Neural crest cell (in vitro differentiated cells): ENCODE measurements at places on chromosomes 7 and 10.

- peak overlapping the region; percentile 99 for H3K4me3 ChIP-seq
- no peaks in the 10 kb centered on the region for H3K27me3 ChIP-seq
- no peaks in the 10 kb centered on the region for H3K36me3 ChIP-seq
- no peak overlapping the region for H3K27ac ChIP-seq
- DNase-seq = no peak
Observed at GRCh38 chr10:69125554-69125953, 1.6 kb downstream of the VPS26A start.

DNA sequence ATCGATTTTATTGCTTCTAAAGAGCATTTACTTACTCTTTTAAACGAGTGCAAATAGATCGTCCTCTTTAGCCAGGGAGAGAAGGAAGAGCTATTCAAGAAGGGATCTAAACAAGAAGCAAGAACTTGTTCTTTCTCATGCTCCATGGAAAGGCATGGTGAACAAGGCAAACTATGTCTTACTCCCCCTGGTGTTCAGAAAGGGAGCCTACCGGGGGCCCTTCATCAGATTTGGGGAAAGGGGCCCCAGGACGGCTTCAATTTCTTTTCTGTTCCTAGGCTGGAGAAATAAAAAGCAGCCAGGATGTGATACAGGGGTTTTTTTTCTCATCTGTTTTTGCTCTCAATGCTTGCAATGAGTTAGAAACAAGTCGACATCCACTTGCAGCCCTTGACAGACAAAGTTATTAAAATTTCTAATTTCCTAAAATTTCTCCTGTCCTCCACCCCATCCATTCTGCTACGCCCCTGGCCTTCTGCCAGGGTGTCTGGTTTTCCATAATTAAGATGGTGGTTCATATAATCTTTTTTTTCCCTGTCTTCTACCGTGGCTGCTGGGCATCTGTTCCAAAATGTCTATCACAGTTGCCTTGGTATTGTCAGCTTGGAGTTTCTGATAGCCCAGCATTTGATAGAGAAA lies 214.4 kb downstream of the CREB5 start:
- H3K4me3 ChIP-seq = no peak overlapping the region
- H3K27me3 ChIP-seq = no peaks in the 10 kb centered on the region
- H3K36me3 ChIP-seq = no peaks in the 10 kb centered on the region
- peak; percentile 29 for DNase-seq
- H3K4me1 ChIP-seq = no peaks in the 10 kb centered on the region

DNA sequence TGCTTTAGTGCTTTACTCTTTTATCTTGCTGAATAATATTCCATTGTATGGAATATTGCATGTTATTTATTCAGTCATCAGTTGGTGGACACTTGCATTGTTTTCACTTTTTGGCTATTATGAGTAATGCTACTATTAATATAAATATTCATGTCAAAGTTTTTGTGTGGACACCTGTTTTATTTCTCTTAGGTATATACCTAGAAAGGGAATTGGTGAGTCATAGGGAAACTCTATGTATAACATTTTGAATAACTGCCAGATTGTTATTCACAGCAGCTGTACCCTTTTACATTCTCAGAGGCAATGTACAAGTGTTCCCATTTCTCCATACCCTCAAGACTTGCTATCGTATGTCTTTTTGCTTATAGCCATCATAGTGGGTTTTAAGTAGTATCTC lies 268.7 kb downstream of the SEMA3A start:
- H3K4me3 ChIP-seq = no peak overlapping the region
- no peaks in the 10 kb centered on the region for H3K36me3 ChIP-seq
- no peaks in the 10 kb centered on the region for H3K27me3 ChIP-seq
- no peaks in the 10 kb centered on the region for H3K4me1 ChIP-seq
- no peak for DNase-seq

- DNase-seq = no peak
- H3K4me3 ChIP-seq = no peak overlapping the region
- no peaks in the 10 kb centered on the region for H3K27me3 ChIP-seq
- H3K27ac ChIP-seq = no peak overlapping the region
- H3K4me1 ChIP-seq = peaks cover 61% of the 10 kb centered on the region
- no peaks in the 10 kb centered on the region for H3K36me3 ChIP-seq
Observed at GRCh38 chr10:58968389-58968755, 208.1 kb upstream of the PHYHIPL start.

DNA sequence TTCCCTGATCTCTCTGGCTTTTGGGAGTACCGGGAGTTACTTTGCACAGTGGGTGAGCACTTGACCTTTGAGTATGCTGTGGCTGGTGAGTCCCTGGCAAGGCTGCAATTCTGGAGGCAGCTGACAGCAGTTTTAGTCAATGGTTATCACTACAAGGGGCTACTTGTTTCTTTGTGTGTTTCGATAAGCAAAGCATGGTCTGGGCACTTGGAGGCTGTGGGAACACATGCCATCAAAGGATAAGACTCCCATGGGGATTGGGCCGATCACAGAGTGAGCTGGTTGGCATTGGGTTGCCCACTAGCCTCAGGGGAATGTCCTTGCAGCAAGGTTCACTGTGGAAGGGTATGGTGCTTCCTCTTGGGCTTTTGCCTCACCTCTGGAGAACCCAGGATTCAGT lies 208.2 kb downstream of the SNX13 start:
- no peak for DNase-seq
- H3K4me1 ChIP-seq = peaks cover 5% of the 10 kb centered on the region
- H3K36me3 ChIP-seq = peaks cover 4% of the 10 kb centered on the region
- H3K27me3 ChIP-seq = no peaks in the 10 kb centered on the region
- H3K27ac ChIP-seq = no peak overlapping the region
- no peak overlapping the region for H3K4me3 ChIP-seq
